Transverse colon (tissue), 4 donors: ENCODE measurements at places on chromosomes 6 and 20. TPM values are rescaled to one million over a fixed set of nuclear protein-coding genes. Genes with fewer than 3 reads are reported as not detected.
A peak's percentile ranks its signal among the peaks of the same experiment; 100 is the strongest.

The LTB gene
- total RNA-seq, result not detected

DNA sequence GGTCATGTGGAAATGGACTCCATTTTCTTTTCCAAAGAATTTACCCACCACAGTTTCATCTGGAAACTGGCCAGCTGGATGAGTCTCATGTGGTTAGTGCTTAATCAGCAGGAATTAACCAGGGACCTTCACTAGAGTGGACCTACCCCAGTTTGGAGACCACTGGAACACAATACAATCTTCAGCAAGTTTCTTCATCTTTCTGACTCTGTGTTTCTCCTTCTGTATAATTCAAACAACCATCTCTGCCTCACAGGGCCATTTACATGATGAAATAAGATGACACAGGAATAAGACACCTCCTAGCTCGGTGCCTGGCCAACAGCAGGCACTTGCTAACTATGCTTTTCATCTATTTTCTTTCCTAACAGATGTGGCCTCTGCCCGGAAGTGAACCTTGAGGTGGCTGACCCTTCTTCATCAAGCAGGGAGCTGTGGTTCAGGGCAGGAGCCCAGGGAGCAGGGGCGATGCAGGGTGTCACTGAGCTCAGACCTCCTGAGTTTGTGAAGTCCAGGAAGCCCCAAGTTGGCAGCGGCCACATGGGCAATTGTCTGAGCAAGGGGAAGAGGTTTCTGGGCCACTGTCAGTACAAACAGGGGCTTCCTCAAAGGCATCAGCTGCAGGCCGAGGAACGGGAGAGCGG is 98.8 kb downstream of the SOD2 start:
- no peak for DNase-seq

The EFCAB8 gene
- total RNA-seq, result 0.14 TPM

- no peak for DNase-seq
Measured at GRCh38 chr20:56957737-56958553, 308.5 kb downstream of the BMP7 start.

The MEI4 gene
- total RNA-seq, result not detected

GRCh38 chr20:34569598-34569997 is 11.1 kb downstream of the MAP1LC3A start:
- DNase-seq, result no peak

The CST7 gene
- total RNA-seq, result 3.3 TPM

- peak; percentile 75 for DNase-seq
Measured at GRCh38 chr20:32031007-32031958, 20.8 kb upstream of the HCK start.

The SNPH gene
- 2.6 TPM for total RNA-seq
